ENCODE measurements at places on chromosomes 6 and 20.

DNA sequence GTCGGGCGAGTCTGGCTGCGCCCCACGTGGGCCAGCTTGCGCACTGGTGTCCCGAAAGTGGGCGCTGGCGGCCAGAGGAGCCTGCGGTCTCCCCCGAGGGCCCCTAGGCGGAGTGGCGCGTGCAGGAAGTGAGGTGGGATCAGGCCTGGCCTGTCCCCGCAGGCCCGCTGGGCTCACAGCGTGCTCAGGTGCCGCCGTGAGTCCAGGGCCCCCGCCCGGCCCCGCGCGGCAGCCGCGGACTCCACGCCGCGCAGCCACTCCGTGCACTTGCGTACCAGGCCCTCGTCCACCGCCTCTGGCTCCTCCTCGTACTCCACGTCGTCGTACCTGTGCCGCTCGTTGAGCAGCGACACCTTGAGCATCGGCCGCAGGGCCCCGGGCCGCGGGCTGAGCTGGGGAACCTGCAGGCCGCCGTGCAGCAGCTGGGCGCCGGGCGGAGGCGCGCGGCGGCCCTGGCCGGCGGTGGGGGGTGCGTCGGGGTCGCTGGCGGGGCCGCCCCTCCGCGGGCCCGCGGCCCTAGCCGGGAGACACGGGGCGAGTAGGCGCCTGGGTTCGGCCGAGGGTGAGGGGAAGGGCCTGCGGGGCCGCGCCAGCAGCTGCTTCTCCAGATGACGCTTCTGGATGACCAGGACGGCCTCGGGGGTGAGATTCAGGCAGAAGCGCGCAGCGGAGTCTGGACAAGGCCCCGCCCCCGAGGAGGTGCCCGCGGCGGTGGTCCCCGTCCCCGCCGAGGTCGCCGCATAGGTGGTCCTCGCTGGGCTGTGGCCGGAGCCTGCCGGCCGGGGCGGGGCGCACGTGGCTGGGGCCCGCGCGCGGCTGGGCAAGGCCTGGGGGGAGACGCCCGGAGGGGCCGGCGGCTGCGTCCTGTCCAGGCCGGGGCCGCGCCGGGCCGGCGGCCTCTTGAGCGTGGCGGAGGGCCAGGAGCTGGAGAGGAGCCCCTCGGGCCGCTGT is 835 bp downstream of the PRR18 start:
- DNase-seq = no peak

- DNase-seq = peak; percentile 70
These were observed 26.1 kb downstream of the FARS2 start for GRCh38 chr6:5287205-5287965.

DNA sequence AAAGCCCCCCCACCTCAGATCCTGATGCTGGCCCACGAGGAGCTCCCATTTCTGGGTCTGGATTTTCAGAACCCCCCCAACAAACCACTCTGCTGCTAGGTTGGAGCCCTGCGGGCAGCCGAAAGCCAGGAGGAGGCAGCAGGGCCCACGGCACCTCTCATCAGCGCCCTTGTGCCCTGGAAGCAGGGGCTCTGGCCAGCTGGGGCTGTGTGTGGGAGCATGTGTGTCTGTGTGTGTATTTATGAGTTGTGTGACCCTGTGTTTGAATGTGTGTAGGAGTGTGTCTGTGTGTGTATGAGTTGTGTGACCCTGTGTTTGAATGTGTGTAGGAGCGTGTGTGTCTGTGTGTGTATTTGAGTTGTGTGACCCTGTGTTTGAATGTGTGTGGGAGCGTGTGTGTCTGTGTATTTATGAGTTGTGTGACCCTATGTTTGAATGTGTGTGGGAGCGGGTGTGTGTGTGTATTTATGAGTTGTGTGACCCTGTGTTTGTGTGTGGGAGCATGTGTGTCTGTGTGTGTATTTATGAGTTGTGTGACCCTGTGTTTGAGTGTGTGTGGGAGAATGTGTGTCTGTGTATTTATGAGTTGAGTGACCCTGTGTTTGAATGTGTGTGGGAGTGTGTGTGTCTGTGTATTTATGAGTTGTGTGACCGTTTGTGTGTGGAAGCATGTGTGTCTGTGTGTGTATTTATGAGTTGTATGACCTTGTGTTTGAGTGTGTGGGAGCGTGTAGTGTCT is 18.9 kb downstream of the SLC17A9 start:
- DNase-seq = no peak

- DNase-seq = peak; percentile 72
These were observed 104.9 kb downstream of the OGFRL1 start for GRCh38 chr6:71393471-71393870.

GRCh38 chr20:34875642-34876405 is 588 bp upstream of the ACSS2 start:
- DNase-seq = peak; percentile 99

GRCh38 chr20:45179166-45179565 is 4.5 kb downstream of the PI3 start:
- no peak for DNase-seq

All from inflammatory macrophage treated with lipopolysaccharide for 4 hours (primary cell).